ENCODE measurements at places on chromosomes 6 and 20.

DNA sequence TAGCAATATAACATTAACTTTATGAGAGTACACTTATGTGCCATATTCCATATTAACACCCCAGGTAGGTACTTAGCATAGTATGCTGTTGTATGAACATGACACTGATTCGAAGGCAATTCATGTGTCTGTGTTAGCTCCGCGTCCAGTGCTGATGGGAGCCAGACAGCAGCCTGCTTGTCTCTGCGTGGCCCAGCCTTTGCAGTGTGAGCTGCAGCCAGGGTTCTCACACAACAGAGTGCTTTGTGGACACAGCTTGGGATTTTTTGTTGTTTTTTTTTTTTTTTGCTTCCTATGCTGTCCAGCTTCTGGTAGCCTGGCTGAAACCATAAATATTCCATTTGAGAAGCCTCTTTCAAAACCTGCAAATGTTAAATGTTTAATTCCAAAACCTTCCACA, 350.9 kb downstream of the SMOC2 start:
- no peak for DNase-seq

GRCh38 chr20:58233881-58234528, 5.6 kb upstream of the ANKRD60 start:
- DNase-seq = no peak

GRCh38 chr6:122028933-122029522, 370.4 kb upstream of the HSF2 start:
- DNase-seq = no peak

DNA sequence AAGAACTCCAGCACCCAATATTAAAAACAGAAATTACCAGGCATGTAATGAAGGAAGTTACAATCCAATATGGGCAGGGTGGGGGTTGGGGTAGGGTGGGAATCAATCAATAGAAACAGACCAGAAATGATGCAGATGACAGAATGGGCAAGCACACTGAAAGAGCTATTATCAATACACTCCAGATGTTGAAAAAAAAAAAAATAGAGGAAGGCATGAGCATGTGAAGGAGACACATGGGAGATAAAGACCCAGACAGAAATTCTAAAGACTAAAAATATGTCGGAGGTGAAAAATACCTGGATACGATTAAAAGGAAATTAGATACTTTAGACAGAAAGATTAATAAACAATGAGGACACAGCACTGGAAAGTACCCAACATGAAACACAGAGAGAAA, 19.1 kb upstream of the ZC3H12D start:
- no peak for DNase-seq

GRCh38 chr6:46199387-46199786, 28.6 kb upstream of the ENPP5 start:
- no peak for DNase-seq

GRCh38 chr20:54173653-54174456, at the start of gene CYP24A1:
CYP24A1 (minus strand) TSS chr20:54173986; CDS start chr20:54173579, 407 bp downstream.
- DNase-seq = no peak

GRCh38 chr6:2746557-2747061, 4.1 kb downstream of the MYLK4 start:
- no peak for DNase-seq

DNA sequence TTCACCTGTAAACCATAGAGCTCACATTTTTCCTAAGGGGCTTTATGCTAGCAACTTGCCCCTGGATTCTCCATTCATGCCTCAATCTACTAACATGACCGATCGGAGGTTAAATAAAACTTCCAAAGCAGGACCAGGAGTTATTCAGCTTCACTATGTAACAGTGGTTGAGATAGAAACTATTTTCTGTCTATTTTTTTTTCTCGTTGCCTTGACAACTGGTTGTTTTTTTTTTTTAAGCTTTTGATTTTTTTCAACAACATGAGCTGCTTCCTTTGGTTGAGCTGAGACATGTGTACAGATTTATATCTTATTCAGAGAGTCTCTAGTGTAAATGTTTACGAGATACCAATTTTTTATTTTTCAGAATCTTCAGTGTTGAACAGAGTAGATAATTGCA, 85.7 kb downstream of the SHLD1 start:
- DNase-seq = peak; percentile 23

DNA sequence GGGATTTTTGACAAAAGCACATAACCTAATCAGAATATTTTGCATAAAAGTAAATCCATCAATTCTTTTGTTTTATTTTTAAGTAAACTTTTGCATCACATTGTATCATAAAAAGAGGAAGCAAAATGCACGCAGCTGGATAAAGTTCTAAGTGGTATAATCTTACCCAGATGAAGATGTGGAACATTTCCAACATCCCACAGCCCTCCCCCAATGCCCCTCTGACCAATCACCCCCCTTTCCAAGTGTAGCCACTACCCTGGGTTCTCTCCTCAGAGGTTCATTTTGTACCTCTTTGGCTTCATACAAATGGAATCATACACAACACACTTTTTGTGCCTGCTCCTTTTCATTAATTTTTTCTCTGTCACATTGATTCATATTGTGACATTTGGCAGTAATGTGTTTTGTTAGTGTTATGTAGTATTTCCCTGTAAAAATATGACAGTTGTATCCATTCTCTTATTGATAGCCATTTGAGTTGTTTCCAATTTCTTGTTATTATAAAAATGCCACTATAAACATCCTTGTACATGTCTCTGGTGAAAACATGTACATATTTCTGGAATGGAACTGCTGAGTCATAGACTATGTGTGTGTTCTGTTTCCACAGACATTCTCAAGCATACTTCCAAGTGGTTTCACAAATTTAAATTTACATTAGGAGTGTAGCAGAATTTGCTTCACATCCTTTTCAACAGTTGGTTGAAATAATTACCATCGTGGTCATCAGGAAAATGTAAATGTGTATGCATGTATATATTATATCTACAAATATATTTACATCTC, 92.9 kb upstream of the SYNDIG1 start:
- DNase-seq = no peak

DNA sequence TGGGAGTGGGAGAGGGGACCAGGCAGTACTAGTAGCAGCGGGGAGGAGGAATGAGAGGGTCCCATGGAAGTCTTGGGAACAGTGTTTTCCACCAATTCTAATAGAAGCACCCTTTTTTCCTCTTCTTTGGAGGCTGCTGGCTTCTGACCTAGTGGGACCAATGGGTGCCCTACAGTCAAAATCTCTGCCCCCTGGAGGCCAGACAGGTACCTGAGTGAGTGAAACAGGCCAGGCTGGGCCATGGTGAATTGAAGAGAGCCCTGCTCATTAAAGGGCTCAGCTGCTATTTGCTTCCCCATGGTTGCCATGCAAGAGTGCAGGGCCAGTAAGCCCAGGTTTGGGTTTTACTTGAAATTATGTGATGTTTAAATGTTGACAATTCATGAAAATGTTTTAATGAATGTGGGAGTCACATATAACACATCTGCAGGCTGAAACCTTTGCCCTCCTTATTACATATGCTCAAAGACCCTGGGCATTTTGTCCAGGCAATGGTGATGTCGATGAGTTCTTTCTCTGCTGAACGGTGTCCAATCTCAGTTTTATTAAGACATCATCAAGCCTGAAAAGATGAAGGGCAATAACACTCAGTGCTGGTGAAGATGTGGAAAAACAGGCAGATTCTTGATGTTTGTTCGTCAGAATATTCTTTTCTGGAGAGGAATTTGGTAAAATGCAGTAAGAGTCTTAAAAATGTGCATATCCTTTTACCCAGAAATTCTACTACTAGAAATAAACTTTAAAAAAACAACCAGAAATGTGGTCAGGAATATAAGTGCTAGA, 42.3 kb upstream of the OCSTAMP start:
- DNase-seq = no peak

DNA sequence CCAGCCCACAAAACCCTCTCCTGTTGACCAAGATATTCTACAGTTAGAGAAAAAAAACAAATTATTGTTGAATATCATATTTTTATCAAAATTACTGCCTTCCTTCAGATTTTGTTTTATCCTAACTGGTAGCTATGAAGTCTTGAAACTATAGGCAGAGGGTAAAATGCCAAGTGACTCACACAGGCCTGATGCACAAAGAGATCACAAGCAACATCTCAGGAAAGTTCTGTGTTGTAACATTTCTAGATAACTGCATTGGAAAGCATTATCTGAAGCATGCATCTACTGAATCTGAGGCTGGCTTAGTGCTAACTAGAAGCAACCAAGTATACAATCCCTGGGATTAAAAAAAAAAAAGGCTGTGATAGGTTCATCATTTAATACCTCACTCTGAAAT, 134.2 kb downstream of the PKHD1 start:
- no peak for DNase-seq

GRCh38 chr20:11008444-11009033, 334.7 kb upstream of the JAG1 start:
- DNase-seq = no peak

- DNase-seq = no peak
Observed at GRCh38 chr6:155399745-155400653, 55.6 kb downstream of the NOX3 start.

DNA sequence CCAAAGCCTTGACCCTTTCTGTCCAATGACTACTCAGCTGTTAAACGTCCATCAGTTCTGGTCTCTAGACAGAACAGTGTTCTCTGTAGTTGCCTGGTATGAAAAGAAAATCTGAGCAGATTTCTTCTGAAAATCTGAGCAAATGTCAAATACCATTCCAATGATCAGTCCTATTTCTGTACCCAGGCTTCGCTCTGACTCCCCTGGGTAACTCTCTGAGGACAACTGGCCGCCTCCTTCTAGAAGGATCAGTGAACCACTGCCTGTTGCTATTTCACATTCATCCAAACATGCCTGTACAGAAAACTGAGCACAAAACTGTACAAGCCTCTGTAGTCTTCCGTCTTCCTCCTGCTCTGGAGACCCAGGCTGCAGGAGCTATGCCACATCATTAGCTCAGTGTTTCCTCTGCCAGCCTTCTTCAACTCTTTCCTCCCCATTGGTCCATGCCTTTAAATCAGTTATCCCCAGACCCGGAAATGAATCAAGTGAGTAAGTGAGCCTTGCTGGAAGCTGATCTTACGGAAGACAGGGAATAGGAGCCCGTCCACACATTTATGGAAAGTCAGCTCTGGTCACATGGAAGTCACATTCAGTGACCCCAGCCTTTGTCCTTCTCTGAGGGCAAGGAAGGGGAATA, 63.3 kb downstream of the DAAM2 start:
- no peak for DNase-seq

- no peak for DNase-seq
Observed at GRCh38 chr6:21594416-21595281, 1.1 kb downstream of the SOX4 start.

DNA sequence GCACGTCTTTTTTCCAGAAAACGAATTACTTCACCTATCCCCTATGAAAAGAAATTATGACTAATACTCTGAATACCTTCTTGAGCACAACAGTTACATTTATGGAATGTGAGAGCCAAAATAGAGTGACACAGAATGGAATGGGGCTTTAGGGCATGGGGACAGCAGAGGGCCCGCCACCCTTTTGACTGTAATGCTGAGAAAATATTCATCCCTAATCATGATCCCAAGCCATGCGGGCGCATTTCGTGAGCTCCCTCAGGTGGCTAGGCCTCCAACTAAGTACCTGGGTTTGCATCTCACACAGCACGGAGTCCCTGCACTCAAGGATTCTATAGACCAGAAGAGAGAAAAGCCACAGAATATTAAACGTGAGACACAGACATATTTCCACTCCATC, 212.6 kb downstream of the SOD2 start:
- no peak for DNase-seq

- no peak for DNase-seq
Observed at GRCh38 chr6:6610031-6610591, 21.6 kb downstream of the LY86 start.

GRCh38 chr20:9403448-9403847, 110.9 kb upstream of the LAMP5 start:
- no peak for DNase-seq

DNA sequence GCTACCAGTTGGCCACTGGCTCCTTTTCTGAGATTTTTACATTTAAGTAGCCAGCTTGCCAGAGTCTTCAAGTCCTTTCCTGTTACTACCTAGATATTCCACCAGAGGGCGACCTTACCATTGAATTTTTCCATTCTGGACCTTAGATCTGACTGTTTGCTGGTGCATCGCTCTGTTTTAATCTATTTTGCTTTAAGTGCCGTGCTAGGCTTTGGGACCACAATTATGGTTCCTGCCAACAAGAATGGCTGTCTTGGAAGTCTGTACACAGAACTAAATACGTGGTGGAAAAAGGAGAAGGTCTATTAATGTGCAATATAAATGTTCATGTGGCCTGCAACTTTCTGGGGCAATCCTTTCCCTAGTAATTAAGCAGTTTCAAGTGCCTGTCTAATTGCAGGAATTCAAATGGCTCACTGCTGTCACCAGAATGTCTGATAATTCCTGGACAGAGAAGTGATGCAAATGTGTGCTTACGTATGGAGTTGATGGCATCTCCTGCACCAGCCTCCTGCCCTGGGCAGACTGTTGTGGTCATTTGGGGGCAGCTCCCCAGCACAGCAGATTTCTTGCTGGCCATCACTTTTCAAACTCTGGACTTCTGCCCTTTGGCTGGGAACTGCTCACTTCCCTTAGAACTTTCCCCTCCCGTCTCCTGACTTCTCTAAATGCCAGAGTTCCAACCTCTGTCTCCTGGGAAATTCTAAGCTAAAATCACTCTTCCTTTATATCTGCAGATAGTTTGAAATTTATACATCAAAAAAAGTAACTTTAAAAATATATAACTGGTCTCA, 5.6 kb upstream of the HLA-DOA start:
- DNase-seq = peak; percentile 72

GRCh38 chr6:149128489-149129145, 188.9 kb upstream of the TAB2 start:
- DNase-seq = no peak

DNA sequence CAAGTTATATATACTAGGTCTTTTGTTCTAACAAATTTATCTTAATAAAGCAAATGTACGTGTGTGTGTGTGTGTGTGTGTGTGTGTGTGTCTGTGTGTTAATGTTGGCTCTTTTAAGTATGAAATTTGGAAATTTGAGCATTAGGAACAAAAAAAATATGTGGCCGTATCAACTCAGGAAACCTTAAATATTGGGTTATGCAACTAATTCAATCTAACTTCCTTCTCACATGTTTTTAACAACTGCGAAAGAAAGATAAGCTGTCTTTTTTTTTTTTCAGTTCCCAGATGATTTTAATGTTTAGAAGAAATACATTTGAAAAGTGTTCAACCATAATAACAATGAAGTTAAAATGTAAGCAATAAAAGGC, 616.4 kb upstream of the ARID1B start:
- DNase-seq = no peak

GRCh38 chr6:11008821-11009220, 35.3 kb downstream of the ELOVL2 start:
- no peak for DNase-seq

DNA sequence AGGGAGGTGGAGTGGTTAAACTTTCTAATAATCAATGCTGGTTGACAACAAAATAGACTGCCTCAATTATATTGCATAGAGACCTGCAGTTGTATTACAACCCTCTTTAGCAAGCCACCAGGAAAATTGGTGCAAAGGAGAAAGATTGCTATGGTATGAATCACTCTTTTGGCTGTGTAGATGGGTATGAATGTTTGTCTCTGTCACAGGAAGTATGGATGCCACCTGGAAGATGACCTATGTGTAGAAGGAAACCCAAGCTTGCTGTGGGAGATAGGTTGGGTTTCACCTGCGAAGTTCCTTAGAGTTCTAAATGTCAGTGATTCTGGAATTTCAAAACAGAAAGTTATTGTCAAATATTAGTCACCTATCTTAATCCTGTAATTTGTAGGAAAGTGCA, 134.6 kb downstream of the SOBP start:
- no peak for DNase-seq
